ENCODE measurements at places on chromosomes 3 and 15.

DNA sequence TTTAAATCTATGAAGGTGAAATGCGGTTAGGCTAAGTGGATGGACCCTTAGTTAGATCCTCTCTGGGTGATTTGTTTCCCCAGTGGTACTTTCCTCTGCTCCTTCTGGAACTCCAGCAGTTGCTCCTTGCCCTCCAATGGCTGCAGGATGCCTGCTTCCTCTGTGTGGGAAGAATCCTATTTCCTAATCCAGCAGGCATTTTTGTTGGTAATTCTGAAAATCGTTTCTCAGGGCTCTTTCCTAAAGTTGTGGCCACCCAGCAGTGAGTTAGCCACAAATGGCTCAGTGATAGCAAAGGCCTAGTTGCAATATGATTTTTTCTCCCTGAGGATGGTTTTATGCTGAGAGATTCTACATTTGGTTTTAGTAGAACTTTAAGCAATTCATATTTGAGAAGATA is 332.3 kb upstream of the C2CD4B start:
- DNase-seq = peak; percentile 54

GRCh38 chr3:125684199-125684598 is 88.9 kb upstream of the OSBPL11 start:
- DNase-seq = peak; percentile 54

- no peak for DNase-seq
Observed at GRCh38 chr3:151609491-151609890, 124.2 kb upstream of the AADACL2 start.

GRCh38 chr3:169668072-169668956 is 4.8 kb upstream of the MECOM start:
- peak; percentile 67 for DNase-seq

- DNase-seq = peak; percentile 93
Observed at GRCh38 chr15:38536201-38536676, 28.4 kb downstream of the RASGRP1 start.

DNA sequence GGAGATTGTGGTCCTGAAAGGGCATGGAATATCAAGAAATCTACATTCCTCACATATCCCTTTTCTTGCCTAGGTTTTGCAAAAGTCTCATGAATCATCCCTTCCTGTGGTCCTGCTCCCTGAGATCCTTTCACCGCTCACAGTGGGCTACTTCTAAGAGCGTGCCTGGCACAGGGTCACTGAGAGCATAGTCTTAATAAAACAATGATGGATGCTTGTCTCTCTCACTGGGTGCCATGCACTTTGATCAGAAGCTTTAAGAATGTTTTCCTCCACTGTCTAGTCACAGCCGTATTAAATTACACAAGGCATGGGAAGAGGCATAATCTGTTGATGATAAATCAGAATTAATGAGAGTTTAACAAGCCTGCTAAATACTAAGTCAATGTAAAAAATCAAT is 269.7 kb upstream of the ATP10A start:
- no peak for DNase-seq

GRCh38 chr3:15636028-15636709 is 34.6 kb downstream of the BTD start:
- DNase-seq = no peak

DNA sequence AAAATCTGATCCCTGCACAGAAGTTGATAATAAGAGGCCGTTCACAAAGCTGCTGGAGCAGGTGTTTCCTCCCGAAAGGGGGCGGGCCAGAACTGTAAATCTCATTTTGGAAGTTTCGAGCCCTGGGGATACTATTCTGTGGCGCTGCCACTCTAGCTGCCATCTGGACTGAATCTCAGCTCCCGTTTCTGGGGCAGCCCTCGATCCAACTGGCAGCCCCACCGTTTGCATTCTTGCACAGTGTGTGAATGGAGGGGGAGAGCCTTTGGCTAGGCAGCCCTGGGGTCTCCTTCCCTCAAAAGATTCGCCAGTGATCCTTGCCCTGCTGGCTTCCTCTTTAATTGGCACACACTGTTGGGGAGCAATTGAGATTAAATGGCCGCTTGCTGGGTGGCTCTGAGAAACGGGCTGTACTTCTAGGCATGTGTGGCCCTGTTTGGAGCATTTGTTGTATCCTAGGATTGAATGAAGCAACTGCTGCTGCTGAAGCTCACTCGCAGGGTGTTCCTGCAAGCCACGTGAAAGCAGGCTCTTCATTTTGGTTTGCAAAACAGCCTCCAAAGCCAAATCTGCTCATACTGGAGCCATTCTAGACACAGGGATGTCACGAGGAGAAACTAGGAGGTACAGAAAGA is 57.2 kb upstream of the TOPAZ1 start:
- DNase-seq = no peak

DNA sequence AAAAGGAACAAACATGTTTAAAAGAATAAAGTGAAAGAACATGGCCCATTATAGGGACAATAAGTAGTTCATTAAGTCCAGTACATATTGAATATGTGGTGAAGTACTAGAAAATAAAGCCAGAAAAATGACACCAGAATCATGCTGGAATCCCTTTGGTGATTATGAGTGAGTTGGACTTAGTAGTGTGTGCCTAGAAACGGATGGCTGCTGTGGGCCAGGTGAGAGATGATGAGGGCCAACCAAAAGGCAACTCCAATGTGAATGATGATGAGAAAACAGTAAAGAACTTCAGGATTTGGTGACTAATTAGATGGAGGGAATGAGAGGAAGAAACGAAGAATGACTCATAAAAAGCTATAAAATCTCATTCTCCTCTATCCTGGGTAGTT is 3.3 kb downstream of the CRYGS start:
- no peak for DNase-seq

DNA sequence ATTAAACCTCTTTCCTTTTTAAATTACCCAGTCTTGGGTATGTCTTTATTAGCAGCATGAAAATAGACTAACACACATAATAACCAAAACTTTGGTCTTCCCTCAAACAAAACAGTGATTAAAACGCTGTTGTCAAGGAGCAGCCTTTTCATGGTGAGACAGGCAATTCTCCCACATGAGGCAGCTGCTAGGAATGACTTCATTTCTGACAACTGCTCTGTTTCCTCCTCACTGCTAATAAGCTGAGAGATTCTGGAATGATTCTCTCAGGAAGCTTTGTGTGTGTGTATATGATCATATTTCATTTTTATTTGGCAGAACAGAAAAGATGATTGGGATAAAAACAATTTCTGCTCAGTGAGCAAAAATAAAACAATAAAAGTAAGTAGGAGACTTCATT is 580.6 kb upstream of the ADAMTS9 start:
- DNase-seq = no peak

GRCh38 chr3:107235193-107235927 is 141.9 kb upstream of the CCDC54 start:
- DNase-seq = peak; percentile 50

DNA sequence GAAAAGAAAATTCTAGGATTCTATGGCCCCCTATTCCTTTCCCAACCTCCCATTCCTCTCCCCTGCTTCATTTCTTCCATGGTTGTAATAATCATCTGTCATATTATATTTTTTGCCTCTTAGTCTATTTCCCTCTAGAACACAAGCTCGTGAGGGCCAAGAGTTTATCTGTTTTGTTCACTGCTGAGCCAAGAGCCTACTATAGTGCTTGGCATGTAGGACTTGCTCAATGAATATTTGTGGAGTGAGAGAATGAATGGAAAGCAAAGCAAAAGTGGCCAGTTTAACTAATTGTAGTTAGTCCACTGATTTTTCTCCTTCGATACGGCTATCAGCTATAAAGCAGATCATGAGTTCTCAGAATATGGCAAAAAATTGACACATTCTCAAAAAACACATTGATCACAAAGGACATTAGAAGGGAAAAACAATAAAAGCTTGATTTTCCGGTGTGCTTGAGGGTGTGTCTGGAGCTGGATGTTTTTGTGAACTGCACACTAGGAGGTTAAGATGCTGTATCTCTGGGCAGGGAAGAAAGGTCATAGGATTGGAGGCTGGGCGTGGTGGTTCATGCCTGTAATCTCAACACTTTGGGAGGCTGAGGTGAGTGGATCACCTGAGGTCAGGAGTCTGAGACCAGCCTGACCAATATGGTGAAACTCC is 25.0 kb upstream of the CTSH start:
- no peak for DNase-seq

DNA sequence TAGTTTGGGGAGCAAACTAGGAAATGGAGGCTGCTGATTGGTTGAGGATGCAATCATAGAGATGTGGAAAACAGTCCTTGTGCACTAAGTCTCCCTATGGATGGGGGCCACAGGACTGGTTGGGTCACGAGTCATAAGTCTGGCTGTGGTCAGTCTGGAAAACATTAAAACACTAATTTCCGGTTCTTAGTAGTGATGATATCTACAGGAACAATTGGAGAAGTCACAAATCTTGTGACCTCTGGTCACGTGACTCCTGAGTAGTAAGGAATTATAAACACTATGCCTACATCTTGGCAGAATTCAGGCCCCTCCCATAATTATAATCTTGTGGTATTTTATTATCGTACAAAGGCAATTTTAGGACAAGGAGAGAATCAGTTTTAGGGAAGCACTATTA is 317.3 kb upstream of the ARPP21 start:
- DNase-seq = no peak

DNA sequence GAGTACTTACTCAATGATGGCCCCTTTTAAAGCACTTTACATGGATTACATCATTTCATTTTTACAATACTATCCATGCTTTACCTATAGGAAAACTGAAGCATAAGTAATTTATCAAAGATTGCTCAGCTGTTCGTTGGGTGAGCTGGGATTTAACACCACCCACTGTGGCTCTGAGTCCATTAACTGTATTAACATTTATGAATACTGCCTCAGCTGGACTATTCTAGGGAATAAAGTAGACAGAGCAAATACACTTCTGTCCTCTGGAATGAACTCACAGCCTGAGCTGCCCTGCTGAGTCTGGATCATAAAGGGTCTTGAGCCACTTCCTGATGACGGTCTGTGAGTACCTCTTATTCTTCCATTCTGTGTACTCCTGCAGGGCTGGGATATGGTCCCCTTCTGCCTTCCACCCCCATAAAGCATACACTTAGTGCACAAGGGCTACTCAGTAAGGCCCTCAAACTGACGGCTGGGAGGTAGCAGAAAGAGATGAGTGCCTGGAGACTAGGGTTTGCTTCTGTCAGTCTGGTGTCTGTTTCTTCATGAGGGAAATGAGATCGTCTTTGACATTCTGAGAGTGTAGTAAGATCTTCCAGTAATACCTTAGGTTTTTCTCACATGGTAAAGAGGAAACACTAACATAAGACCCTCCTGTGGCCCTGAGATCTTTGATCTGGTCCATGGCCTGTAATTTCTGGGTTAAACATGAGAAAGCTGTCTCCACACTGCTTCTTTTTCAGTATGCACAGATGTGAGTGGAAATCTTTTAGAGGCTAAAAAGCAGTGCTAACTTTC is 12.6 kb upstream of the ST6GAL1 start:
- no peak for DNase-seq

- DNase-seq = peak; percentile 13
Observed at GRCh38 chr3:158491968-158492367, 79.0 kb upstream of the MLF1 start.

GRCh38 chr3:68274286-68274685 is 619.9 kb upstream of the SUCLG2 start:
- no peak for DNase-seq

DNA sequence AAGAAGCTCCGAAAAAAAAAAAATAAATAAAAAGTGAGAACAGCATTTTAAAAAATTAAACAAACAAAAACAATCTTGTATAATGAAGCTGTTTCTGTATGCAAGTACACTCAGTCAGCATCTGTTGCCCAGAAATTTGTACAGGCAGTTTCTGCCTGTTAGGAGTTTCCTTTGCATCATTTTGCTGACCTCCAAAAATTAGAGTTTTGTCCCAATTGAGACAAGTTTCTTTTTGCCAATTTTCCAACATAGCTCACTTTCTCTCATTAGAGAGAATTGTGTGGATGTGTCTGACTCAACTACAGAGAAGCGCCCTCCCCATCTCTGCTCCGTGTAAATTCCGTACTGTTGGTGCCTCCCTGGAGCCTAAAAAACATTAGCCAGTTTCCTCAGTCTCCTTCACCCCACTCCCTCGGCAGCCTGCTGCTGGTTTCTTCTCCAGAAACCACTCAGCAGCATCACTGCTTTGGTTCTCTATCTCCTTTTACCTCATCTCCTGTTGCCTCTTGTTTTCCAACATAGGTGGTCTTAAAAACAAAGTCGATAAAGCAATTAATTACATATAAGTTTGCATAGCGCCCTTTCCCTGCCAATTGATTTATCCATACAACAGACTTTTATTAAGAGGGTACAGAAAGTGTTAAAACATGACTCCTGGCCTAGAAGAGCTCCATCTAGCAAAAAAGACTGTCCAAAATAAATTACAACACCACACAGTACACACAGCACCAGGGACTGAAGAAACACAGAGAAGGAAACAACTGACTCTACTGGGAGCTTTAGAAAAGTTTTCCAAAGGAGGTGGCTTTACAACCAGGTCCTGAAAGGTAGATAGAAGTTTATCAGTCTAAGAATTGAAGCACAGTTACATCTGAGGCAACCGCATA is 286.7 kb downstream of the SHOX2 start:
- no peak for DNase-seq

GRCh38 chr3:142896201-142896755 is 7.4 kb upstream of the PCOLCE2 start:
- no peak for DNase-seq

GRCh38 chr3:150545419-150546225 is 674 bp downstream of the SERP1 start:
- peak; percentile 17 for DNase-seq

GRCh38 chr15:36782681-36783080 is 203.3 kb downstream of the CDIN1 start:
- no peak for DNase-seq

- DNase-seq = no peak
Observed at GRCh38 chr3:61865466-61866152, 304.2 kb downstream of the PTPRG start.

- no peak for DNase-seq
Observed at GRCh38 chr3:114466816-114467215, 173.0 kb downstream of the TIGIT start.

GRCh38 chr15:84992157-84992944 is 10.7 kb downstream of the PDE8A start:
- DNase-seq = no peak

DNA sequence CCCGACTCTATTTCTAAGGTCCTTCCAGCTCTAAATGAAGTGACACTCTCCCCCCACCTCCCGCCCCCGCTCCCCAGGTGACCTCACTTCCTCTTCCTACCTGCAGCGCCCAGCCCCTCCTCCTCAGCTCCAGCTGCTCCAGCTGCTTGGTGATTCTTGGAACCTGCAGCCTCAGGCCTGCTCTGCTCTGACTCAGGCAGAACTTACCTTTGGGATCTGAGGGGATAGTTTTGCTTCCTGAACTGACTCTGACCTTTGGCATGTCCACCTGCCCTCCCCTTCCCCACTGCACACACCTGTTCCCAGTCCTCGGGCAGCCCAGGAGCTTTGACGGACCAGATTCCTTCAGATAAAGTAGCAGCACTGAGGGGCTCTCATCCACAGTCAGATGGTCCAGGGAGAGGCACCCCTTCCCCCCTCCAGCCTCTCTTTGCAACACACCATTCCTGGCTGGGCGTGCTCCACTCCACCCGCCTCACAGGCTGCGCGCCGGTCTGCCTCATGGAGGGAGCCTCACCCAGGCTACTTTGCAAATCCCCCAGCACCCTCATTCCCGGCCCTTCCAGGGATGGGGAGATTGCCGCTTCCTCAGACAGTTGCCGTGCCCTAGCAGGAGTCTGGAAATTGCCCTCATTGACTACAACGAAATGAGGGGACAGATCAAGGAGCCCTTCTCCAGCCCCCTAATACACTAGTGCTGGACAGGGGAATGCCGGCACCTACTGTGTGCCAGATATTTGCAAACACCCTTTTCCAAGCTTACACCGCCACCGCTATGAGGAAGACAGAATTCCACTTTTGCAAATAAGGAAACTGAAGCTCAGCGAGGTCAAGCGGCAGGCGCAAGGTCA is 692 bp upstream of the C15orf39 start:
- no peak for DNase-seq

- no peak for DNase-seq
Observed at GRCh38 chr3:116020989-116021388, 397.7 kb downstream of the GAP43 start.

Measured in cardiac muscle cell (in vitro differentiated cells and primary cell).